ENCODE measurements at places on chromosomes 2 and 18.

DNA sequence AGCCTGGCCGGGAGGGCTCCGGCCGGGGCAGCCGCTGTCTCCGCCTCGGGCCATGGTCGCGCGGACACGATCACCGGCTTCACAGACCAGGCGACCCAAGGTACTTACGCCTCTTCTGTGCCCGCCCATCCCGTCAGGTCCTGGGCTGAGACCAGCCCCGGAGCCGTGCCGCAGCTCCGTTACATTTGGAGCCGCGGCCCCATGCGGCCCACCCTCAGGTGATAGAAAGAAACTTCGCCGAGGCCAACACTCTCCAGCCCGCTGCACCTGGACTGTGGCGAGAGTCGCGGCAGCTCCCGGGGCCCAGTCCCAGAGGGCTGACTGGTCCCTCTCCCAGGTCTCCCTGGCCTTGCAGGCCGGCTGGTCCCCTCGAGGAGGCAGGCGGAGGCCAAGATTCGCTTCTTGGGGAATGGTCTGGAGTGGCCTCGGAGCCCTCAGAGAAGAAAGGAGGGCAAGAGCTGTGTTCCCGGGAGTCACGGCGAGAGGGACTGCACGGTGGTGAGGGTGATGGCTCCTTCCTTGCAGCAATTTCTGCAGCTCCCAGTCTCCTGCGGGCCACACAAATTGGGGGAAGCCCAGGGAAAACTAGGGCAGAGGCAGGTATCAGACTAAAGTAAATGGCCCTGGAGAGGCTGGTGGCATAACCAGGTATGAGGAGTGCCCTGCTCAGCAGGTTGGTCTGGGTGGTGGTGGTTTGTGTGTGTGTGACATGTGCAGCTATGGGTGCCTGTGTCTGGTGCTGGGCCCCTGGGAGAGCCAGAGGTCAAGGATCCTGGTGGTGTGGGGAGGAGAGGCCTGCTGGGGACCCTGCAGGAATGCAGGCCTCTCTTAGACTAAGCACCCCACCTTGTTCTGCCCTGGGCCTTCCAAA is 822 bp downstream of the GDF7 start:
- no peak for DNase-seq

DNA sequence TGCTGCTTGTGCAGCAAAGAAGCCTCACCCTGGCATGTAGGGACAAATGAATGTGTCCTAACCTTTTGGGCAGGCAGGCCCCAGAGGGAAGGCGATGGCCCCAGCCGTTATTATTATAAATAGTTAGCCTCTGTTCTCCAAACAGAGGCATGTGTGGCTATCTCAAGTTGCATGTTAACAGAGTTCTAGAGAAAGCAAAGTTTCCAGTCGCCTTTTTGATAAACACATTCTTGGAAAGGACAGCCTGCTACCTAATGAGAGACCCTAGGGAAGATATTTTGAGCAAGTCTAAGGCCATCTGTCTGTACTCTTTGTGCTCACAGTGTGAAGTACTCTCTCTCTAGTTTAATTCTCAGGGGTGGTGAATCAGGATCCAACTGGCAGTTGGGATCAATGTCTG is 97.4 kb upstream of the FHL2 start:
- DNase-seq, result no peak

- DNase-seq, result no peak
These were observed 5.2 kb downstream of the GALR1 start for GRCh38 chr18:77254711-77255405.

- no peak for DNase-seq
These were observed 40.2 kb upstream of the LAMA1 start for GRCh38 chr18:7157760-7158159.

GRCh38 chr2:157438863-157439823 is 4.7 kb downstream of the CYTIP start:
- no peak for DNase-seq

GRCh38 chr2:188978291-188979081 is 4.3 kb downstream of the COL3A1 start:
- DNase-seq, result no peak

DNA sequence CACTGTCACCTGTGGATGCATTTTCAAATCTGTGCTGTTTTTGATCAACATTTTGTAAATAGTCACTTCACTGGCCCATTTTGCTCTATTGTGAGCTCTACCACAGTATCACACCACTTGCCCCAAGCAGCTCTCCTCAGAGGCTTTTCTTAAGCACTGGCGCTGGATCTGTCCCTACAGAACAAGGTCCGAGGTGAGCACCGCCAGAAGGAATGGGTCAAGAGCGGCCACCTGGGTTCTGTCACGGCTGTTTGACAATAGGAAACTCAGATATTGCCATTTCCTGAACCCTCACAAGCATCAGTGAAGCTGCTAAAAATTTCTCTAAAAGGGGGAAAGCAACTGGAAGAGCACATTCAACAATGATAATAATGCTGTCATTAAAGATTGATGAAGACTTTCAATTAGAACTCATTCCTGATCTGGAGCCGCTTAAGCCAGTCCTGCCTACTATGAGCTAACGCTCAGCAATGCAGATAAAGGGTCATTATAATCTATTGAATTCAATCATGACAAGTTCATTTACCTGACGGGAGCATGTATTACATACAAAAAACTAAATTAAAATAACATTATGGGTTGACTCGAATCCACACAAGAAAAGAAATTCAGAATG is 514.0 kb downstream of the GALR1 start:
- no peak for DNase-seq

DNA sequence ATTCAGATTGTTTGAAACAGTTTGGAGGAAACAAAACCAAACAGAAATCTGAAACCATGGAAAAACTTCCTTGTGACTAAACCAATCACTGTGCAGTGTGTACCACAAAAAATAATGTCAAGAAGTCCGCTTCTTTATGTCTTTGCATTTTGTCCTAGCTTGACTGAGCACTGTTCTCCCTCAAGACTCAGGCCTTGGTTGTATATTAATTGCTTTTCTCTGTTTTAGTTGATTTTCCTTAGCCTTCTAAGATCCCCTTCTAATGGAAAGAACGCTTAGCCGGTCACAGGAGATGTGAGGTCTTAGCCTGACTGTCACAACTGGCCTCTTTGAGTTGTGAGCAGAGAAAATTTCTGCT is 56.6 kb downstream of the LCLAT1 start:
- DNase-seq, result no peak

DNA sequence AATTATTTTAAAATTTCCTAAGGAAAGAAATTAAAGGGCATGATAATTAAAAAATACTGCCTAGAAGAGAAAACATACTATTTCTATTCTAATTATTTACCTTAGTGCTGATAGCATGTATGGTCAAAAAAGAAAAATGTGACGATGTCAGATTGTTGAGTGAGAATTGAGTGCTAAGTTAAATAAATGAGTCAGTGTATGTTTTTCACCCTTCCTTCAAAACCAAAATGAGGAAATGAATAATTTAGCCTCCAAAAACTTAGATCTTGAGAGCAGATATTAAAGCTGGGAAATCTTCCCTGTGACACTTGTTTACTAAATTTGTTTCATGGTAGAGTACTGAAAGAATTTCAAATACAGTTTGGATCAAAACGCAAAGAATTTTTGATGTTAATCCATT is 58.6 kb upstream of the NYAP2 start:
- no peak for DNase-seq

GRCh38 chr2:215751200-215751910 is 262.0 kb downstream of the MREG start:
- no peak for DNase-seq

DNA sequence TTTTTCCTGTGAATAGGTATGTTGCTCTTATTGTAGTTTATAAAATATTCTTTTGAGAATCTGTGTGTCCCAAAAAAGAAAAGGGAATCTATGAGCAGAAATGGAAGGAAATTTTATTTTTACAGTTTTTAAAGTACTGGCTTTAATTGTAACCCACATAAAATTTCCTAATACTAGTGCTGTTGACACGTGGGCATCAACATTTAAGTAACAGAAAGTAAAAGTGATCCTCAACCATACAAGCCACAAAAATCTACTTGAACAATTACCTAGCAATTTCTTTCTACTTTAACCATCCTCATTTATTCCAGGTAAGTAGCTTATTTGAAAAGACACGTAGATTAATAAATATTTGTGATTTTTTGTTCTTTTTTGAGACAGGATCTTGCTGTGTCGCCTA is 62.0 kb downstream of the MAP3K20 start:
- no peak for DNase-seq

GRCh38 chr18:6569813-6570212 is 155.1 kb upstream of the L3MBTL4 start:
- no peak for DNase-seq

- DNase-seq, result no peak
These were observed 31.0 kb upstream of the WDSUB1 start for GRCh38 chr2:159317392-159318088.

DNA sequence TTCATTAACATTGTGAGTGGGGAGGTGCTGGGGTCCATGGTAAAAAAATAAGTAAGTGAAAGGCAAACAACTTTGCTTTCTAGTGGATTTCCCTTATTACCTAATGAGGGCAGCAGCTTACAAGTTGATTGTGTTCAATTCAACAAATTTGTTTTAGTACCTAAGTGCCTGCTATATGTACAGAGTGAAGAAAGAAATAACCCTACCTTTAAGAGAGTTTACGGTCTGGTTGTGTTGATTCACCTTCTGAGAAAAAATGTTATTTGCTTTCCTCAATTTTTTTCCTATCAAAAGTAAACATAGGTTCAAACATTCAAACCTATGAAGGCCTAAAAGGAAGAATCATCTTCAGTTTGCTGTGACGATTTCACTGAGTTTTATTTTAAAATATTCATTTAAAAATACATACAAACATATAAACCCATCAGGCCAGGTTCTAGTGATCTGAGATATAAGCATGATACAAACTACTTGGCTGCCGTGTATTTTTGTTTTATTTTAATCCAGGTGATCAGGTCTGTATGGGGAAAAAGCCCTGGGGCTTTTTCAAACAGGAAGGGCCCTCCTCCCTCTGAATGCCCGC is 1.5 kb upstream of the SPTBN1 start:
- DNase-seq, result no peak

DNA sequence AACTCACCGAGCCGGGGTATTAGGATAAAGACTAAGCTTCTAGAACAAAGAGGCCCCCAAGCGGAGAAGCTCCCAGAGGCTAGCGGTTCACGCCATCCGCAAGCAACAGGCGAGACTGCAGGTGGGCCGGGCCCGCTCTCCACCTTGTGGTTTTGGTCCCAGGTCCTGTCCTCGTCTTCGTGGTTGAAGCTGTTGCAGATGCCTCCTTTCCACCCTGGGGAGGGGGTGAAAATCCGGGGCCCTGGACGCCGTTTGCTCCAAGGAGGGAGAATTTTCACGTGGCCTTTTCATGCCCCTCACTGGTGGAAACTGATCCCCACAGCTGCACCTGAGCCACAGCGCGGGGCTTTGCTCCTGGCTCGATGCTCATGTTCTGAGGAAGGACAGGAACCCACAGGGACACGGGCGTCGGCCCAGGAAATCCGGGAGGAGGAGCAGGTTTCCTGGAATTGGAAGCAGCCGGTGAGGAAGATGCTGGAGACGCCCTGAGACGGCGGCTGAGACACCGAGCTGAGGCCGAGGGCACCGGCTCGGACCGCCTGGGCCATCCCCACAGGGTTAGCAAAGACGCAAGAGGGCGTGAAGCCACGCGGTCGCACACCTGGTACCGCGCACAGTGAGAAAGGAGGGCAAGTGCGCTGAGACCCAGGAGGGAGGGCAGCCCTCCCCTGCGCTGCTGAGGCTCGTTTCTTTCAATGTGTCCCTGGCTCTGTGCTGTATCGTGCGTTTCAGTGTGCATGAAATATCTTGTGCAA is 54.7 kb upstream of the SALL3 start:
- DNase-seq, result no peak

DNA sequence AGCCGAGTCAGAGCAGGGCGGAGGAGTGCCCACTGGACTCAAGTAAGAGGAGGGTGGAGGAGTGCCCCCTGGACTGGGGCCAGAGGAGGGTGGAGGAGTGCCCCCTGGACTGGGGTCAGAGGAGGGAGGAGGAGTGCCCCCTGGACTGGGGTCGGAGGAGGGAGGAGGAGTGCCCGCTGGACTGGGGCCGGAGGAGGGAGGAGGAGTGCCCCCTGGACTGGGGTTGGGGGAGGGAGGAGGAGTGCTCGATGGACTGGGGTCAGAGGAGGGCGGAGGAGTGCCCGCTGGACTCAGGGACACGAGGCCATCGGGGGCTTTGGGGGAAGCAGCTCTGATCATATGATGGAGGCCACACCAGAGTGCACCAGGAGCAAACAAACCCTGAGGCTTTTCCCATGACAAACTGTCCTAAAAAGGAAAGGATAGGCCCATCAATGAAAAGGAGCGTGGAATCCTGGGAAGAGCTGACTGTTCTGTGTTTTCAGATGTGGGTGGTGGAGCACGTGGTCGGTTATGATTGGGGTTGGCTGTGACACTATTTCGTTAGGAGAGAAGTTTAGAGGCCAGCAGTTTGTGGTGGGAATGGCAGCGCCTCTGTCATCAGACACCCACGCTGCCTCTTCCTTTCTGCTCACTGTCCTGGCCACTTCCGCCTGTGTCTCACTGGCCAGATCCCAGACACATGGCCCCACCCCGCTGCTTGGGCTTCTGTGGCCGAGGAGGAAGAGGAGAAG is 24.5 kb upstream of the HPCAL1 start:
- DNase-seq, result no peak

GRCh38 chr2:212089873-212090272 is 448.7 kb downstream of the ERBB4 start:
- no peak for DNase-seq

Measured in stimulated activated CD4-positive, alpha-beta T cell treated with anti-CD3 and anti-CD28 coated beads, Interleukin-1b, Interleukin-23, amount 100 ng/mL, for 24 hours (primary cell).